ENCODE measurements at places on chromosomes 3 and 15.
A peak's percentile ranks its signal among the peaks of the same experiment; 100 is the strongest.

- DNase-seq: no peak
These were observed 147.3 kb upstream of the CDIN1 start for GRCh38 chr15:36432161-36432560.

DNA sequence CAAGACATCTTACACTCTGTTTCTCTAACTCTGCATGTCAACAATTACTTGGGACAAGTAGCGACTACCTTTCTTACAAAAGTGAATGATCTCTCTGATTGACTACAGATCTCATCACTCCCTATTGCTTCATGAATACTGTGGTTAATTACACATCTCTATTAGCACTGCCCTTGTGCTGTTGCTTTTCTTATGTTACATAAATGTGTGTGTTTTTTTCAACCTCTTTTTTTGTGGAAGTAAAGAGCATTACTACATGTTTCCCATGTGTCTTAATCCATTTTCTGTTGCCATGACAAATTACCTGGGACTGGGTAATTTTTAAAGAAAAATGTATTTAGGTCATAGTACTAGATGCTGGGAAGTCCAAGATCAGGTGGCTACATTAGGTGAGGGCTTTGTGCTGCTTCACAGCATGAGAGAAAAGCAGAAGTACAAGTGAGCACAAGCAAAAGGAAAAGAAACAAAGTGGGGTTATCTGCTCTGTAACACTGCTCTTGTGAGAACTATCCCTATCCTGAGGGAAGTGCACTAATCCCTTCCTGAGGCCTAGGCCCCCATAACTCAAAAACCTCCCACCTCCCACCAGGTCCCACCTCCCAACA is 298.2 kb upstream of the SATB1 start:
- peak; percentile 7 for DNase-seq

DNA sequence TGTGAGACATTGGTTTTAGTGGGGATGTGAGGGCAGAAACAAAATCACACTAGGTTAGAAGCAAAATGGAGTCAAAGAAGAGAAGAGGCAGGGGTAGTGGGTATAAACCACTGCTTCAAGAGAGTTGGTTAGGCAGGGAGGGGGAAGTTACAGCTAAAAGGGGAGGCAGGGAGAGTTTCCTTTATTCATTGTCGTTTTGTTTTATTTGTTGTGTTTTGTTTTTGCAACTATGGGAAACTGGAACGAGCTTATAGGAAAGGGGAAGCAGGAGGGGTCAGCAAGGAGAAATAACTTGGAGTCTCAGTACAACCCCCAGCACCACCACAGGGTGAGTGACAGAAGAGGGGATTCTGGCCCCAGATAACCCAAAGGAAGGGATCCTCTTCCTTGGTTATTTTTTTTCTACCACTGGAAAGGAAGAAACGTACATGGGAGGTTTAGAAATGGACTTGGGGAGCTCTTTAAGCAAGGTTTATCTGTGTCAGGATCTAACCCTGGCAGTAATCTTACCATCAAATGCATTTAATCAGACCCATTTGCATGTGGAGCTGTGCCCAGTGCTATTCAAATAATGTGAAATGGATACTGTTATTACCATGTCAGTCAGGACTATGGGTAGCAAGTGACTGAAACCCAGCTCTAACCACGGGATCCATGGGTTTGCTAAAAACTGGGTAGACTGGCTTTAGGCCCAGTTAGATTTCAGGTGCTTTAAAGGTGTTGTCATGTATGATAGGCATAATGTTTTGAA is 68.7 kb downstream of the CCNL1 start:
- no peak for DNase-seq

GRCh38 chr3:158712443-158712842 is 19.8 kb downstream of the RARRES1 start:
- no peak for DNase-seq

GRCh38 chr15:40558952-40559742 is 5.7 kb downstream of the CCDC32 start:
- no peak for DNase-seq

DNA sequence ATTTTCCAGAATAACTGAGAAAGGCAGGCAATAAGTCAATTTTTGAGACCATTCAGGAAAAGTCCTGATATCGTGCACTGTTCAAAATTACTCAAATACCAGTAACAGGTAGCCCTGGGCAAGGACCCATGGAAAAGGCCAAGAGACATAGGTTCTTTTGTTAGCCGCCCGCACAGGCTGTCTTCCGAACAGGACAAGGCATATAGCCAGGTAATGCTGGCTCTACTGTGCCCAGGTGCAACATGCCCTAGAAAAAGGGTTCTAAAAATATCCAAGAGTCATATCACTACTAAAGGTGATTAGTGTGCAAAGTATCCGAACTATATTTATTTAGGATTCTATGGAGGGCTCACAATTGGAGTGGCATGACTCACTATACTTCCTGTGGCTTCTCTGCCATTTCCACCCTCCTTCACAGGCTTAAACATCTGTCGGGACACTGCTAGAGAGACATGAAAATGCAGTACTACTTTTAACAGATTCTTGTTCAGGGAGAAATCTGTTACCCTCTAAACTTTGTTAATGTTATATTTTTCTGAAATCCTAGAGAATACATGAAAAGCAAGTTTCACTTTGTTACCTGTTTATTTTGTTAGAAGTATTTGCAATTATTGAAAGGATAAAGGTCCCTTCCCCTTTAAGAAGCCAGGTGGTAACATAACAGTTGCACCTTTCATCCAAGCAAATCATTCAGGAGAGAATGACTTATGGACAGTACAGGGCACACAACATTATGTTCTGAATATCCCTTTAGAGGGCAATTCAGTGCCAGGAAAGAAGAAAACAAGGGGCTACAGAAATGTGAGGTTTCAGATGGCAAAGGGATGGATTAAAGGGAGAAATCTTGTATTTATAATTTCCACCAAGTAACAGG is 293.3 kb upstream of the THBS1 start:
- no peak for DNase-seq

GRCh38 chr15:70579766-70580165 is 183.6 kb downstream of the UACA start:
- DNase-seq: no peak

DNA sequence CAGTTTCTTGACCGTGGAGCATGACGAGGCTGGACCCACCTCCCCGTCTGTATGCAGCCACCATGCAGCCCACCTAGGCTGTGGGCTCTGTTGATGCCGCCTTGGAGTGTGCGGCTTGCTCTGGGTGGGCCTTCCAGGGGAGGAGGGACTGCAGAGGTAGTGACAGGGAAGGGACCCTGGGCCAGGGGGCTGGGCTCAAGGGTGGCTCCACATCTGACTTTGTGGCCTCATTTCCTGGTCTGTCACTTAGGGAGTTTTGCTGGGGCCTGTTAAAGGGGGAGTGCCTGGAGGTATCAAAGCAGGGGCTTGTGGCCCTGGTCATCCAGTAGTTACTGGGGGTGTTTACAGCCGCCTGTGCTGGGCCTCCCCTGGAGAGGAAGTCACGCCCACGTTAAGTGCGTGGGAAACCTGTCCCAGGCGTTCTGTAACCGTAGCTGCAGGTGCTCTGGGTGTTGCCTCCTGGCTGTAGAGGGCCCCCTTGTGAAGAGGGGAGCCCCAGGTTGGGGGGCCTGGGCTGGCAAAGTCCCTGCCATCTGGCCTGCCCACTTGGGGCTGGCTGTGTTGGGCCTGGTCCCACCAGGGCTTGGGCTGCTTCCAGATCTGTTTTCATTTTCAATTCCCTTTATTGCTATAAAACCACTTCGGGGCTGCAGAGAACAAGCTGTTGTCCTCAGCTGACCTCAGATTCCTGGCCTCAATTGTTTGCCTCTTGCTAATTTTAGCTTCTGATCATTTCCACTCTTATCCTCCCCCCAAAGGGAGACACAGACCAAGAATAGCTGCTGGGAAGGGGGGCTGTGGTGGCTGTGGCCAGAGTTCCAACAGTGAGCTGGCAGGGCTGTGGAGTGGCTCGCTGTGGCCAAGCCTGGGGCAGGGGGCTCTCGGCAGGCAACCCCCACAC is 26.5 kb downstream of the KLF13 start:
- peak; percentile 65 for DNase-seq

- no peak for DNase-seq
These were observed 275.1 kb upstream of the LRTM1 start for GRCh38 chr3:55203006-55203405.

Data from GDM1 (cell line).